Esophagus mucosa (tissue), 1 donor: ENCODE measurements at places on chromosomes 2 and 18.

- no peak for ATAC-seq
Observed at GRCh38 chr2:1854729-1855547, 110.6 kb upstream of the PXDN start.

GRCh38 chr2:99840831-99841230, 301.6 kb downstream of the AFF3 start:
- no peak for ATAC-seq

- ATAC-seq: peak; percentile 75
Observed at GRCh38 chr2:121095257-121096080, 189.5 kb downstream of the TFCP2L1 start.

DNA sequence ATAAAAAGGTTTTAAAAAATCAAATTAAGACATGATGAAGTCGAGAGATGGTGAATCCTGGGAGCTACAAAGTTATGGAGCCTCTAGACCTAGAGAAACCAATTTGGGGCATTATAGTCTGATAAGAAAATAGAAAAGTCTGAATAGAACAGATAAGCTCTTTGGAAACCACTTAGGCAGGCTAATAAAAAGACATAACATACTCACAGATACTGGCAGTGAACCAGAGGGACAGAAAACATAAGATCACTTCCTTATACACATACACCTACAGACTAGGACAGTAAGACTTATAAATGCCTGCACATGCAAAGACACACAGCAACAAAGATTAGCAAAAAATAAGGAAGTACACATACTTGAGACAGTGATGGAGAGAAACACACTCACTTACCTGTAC, 20.0 kb downstream of the SMC6 start:
- no peak for ATAC-seq

DNA sequence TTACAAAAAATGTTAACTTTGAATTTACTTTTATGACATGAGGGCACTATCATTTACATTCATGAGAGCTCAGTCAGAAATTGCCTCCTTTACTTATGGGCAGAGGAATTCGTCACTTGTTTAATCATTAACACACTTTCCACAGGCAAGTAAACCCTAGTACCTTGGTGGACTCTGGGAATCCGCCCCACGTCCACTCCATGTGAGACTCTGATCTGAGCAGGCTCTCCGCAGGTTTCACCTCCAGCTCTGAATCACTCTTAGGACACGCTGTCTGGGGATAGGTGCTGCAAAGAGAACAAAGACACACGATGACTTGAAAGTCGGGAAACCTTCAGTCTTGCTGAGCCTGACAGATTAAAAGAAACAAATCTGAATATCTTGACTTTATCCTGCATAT, 73.6 kb downstream of the LPIN2 start:
- no peak for ATAC-seq

- no peak for ATAC-seq
Observed at GRCh38 chr2:66127656-66128055, 307.3 kb upstream of the MEIS1 start.

GRCh38 chr2:54271189-54271588, 15.2 kb upstream of the TSPYL6 start:
- no peak for ATAC-seq

DNA sequence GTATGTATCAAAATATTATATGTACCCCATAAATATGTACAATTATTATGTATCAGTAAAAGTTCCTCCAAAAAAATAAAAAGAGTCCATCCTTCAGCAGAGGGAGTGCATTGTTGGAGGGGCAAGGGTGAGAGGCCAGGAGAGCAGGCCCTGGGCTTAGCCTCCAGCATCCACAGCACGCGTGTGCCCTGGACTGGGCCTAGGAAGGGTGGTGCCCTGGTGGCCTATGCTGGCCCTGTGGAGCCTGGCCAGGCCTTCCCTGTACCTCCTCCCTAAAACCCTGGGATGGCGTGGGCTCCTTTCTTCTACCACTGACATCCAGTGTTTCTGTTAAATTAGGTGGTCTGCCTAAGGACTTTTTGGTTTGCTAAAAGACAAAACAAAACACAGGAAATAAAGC, 93.4 kb downstream of the SH3RF3 start:
- ATAC-seq: no peak

GRCh38 chr18:72613534-72613930, 69.4 kb upstream of the CBLN2 start:
- no peak for ATAC-seq

DNA sequence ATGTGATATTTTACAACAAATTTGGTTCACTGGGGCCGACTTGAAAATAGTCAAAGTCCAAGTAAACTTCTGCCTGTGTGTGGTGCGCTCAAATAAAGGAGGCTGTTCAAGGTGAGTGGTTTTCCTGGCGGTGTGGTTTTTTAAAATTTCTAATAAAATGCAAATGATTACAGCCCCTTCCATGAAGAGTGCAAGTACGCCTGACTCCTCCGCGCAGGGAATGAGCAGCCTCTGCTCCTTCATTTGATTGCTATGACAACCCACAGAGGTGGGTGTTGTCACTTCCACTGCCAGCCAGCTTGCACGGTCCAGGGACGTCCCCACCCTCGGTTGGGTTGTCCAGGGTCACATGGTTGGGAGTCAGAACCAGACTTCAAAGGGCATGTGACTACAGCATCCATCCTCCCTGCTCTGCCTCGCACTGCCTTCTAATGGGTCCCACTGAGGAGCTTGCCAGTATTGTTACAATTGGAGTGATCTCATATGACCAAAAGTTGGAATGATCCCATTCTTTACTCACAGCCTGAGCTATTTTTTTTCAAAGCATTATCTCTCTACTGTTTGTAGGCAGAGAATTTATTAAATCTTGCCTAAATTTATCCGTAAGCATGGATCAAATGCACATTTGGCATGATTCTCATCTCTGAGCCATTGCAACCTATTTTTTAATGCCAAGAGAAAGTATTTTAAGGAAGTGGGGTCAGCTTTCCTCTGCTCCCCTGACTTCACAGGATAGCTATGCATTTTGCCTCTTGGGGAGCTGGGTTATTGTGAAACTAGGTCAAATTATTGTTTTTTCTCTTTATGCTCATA, 121.3 kb downstream of the AGAP1 start:
- ATAC-seq: peak; percentile 32

DNA sequence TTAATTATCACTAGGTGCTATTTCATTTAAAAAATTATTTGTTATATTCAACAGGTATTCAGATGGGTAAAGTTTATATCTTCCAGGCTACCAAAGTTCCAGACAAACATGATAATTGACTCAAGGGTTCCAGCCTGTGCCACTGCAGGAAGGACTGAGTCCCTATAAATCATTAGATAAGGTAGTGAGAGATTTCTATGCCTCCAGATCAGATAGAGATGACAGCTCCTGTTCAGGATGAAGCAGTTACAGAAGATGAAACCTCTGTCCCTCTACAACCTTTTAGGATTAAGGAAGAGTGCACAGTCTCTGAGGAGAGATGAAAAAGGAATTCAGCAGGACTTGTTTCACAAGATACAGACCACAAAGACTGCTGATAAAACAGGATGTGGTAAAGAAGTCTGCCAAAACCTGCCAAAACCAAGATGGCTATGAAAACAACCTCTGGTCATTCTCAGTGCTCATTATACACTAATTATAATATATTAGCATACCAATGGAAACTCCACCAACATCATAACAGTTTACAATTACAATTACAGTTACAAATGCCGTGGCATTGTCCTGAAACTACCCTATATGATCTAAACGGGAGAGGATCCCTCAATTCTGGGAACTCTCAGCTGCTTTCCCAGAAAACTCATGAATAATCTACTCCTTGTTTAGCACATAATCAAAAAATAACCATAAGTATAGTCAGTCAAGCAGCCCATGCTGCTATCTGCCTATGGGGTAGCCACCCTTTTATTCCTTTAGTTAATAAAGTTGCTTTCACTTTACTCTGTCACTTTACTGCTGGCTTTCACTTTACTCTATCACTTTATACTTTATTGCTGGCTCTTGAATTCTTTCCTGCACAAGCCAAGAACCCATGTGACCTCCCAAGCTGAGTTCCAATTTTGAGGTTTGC, 288.5 kb downstream of the PDE11A start:
- peak; percentile 75 for ATAC-seq

DNA sequence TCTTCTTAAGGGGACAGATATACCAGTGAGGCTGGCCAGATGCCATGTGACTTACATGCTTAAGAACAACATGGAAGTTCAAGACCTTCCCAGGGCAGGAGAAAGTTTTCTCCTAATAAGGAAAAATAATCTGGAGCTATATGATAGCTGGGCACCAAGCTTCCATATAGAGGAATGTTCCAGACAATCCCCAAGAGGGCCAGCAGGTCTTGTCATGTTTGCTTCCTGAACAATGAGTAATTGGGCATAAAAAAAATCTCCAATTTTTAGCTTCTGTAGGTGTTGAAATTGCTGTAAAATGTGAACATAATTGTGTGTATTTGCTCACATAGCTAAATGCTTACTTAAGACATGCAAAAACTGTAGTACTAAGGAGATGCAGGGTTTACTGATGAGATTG, 809.5 kb upstream of the PIK3C3 start:
- ATAC-seq: peak; percentile 51

DNA sequence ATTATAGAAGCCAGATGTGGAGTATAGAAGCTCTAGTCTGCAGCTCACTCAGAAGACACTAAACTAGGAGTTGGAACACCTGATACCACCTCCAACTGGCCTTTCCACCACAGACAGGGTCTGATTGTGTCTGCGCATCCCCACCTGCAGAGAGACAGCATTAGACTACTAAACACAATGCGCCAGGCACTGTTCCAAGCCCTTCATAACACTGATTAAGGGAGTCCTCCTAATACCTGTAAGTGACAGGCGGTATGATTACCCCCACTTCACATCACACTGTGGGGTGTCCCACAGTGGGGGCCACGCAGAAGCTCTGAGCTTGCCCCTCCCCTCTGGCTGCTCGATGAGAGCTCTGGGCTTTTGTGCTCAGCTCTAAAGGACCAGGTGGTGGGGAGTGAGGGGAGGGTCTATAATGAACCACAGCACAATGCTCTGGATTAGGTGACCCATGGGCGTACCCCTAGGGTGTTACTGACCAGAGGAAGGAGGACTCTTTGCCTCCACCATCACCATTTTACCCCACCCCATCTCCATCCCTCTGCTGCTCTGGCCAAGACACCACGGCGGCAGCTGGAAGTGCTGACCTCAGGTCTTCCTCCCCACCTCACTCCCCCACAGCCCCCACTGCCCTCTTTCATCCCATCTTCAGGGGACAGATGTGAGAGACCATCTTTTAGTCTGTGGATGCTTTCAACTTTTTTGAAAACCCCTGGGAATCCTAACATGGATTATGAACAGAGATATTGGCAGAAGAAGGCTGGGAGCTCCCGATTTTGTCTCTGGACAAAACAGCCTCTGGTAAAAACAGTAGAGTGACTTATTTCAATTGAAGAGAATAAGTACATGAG, 145.1 kb downstream of the GFPT1 start:
- ATAC-seq: no peak

DNA sequence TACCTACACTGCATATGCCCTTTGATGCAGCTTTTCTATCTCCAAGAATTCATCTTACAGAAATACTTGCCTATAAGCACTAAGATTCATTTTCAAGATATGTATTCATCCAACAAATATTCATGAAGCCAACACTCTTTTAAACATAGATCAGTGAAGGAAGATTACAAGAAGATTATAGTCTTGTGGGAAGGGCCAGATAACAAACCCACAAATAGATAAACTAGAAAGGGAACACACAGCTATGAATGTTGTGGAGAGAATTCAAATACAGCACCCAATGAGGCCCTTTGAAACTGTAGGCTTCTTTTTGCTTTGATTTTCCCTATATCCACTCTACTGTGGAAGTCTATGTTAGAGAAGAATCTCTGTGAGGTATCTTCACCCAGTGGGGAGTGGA, 186.7 kb upstream of the RBMS1 start:
- no peak for ATAC-seq

GRCh38 chr2:132923787-132924186, 253.8 kb upstream of the LYPD1 start:
- ATAC-seq: no peak

DNA sequence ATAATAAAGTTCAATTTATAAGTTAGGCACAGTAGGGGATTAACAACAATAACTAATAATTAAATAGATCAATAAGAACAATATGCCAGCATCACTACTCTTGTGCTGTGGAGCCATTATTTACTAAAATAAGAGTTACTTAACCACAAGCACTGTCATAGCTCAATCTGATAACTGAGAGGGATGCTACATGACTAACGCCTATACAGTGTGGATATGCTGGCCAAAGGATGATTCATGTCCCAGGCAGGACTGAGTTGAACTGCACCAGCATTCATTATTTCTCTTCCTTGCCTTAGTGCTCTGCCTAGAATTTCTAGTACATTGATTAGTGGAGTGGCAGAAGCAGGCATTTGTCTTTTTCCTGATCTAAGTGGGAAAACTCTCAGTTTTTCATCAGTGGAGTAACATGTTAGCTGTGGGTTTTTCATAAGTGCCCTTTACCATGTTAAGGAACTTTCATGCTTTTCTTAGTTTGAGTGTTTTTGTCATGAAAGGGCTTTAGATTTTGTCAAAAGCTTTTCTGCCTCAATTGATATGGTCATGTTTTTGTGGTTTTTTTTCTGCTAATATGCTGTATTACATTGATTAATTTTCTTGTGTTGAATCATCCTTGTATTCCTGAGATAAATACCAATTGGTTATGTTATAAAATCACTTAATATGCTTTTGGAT, 21.7 kb downstream of the KIAA1328 start:
- ATAC-seq: peak; percentile 86

DNA sequence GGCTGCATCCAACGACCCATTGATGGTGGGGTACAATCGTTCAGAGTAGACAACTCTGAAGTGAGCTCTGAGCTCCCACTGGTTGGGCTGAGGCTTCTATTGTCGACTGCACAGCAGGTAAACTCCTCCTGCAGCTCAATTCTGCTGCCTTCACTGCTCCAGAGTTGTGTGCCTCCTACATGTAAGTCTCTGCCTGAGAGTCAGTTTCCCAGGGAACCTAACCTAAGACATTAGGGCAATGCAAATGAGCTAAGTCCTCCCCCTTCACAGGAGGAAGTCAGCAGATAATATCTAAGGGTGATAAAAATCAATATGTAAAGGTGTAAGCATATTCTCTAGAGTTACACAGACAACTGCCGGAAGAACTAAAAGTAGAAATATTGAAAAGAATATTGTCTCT, 22.5 kb upstream of the ACYP2 start:
- no peak for ATAC-seq

- ATAC-seq: no peak
Observed at GRCh38 chr18:45678850-45679249, 45.1 kb upstream of the SLC14A1 start.

DNA sequence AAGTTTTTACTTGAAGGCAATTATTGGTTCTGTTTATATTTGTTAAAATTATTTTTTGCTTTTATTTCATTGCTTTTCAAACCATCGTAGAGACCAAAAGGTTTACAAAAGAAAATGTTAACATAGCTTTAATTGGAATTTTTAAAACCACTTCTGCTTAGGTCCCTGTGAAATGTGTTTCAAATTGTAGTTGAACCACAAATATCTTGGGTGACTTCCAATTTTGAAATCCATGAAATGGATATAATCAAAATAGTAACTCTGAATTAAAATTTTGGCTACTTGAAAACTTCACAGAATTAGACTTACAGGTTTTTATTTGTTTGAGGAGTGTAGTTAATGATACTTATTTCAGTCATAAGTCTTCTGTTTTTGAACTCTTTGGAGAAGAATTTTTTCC, 3.1 kb upstream of the SPAG16 start:
- ATAC-seq: no peak
